ENCODE measurements at places on chromosomes 12 and 14. TPM values are rescaled to one million over a fixed set of nuclear protein-coding genes. Genes with fewer than 3 reads are reported as not detected.

The TAS2R20 gene
- 0.30 TPM for total RNA-seq

The ANG gene
- total RNA-seq: 11.0 TPM

The TMEM179 gene
- total RNA-seq: 0.54 TPM

The VPS33A gene
- 24.0 TPM for total RNA-seq

The ADAM21 gene
- total RNA-seq: not detected

The TROAP gene
- total RNA-seq: 78.5 TPM

The SIX6 gene
- total RNA-seq: not detected

The TTC6 gene
- total RNA-seq: 0.33 TPM

The GPD1 gene
- total RNA-seq: 0.07 TPM

The MDGA2 gene
- total RNA-seq: not detected

The ADAM20 gene
- not detected for total RNA-seq

The PFDN5 gene
- total RNA-seq: 605 TPM

The GYS2 gene
- 0.05 TPM for total RNA-seq

The RD3L gene
- total RNA-seq: not detected

The LIN7A gene
- total RNA-seq: 0.61 TPM

The ACSS3 gene
- total RNA-seq: not detected

The RIPK3 gene
- not detected for total RNA-seq

The TMEM117 gene
- total RNA-seq: 2.0 TPM

All from A549 treated with ZK216348 at 1 μM for 4 hours (cell line).